ENCODE measurements at places on chromosomes 12 and 14.

DNA sequence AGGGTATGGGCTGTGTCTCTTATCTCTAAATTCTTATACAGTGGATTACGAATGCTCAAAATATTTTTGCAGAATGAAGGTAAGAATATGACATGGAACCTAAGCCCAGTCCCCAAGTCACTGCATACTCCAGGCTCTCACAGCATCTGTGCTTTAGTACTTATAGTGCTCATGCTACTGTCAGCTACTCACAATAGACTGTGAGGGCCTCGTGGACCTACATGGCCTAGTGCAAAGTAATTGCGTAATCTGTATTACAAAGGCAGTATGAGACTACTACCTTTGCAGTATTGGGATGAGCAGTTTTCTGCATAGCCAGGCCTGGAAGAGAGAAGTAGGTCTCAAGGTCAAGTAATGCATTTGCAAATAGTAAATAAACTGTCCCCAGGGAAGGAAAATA, 27.9 kb downstream of the VWF start:
- DNase-seq = no peak

DNA sequence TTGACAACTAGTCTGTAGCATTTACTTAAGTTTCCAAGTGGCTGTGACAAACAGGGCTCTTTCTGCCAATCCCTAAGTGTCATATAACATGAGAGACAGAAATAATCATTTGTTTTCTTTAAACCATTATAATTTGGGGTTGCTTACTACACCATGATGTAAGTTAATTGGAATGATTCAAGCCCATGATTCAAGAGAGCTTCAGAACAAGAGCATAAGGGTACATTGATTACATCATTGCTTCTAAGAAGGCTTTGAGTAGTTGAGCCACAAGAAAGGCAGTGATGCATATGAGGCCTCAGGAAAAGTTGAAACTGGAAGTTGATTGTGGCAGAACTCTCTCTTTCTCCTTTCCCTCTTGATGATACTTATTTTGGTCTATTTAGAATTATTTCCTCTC, 444.0 kb downstream of the CCER1 start:
- no peak for DNase-seq

DNA sequence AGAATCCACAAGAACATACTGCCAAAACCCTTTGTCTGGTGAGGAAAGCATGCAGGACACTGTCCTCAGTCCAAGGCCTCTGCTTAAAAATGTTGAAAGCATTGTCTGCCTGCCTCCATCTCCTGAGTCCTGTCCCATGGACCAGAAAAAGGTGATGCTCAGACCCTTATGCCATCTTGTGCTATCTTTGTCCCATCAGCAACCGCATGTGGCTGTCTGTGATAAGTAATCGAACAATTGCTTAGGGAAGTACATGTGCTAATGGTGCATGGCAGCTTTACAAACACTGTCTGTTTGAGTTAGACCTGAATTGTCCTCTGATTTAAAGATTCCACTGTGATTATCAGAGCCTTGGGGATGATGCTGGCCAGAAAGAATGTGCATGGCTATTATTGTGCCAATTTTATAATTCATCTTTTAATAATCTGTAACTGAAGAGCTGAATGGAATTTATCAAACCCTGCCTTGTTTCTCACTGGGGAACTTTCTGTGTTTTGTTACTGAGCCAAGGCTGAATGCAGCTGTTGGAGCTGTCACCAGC, 177.5 kb downstream of the DACT1 start:
- DNase-seq = no peak

GRCh38 chr14:61033054-61033453, 52.0 kb downstream of the SLC38A6 start:
- no peak for DNase-seq

DNA sequence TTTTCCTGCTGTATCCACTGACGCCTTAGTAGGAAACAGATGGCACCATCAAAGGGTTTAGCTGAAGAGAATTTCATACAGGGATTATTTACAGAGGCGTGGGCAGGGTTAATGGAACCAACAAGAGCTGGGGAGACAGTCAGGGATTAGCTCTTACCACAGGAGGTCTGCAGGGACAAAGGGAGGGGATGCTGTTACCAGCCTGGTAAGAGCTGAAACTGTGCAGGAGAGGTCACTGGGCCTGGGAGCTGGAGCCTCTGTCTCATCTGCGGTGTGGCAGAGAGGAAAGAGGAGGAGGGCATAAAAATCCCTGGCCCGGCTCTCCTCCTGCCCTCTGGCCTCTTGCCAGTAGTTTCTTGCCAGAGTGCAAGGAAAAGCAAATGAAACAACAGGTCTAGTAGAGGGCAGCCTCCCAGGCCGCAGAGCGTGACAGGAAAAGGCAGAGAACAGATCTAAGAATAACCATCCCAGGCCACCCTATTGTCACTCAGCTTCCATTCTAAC, 18.9 kb upstream of the POC1B start:
- no peak for DNase-seq

GRCh38 chr12:53551889-53552291, 44.6 kb upstream of the NPFF start:
- DNase-seq = no peak

GRCh38 chr12:50533971-50534370, 29.2 kb downstream of the DIP2B start:
- no peak for DNase-seq

DNA sequence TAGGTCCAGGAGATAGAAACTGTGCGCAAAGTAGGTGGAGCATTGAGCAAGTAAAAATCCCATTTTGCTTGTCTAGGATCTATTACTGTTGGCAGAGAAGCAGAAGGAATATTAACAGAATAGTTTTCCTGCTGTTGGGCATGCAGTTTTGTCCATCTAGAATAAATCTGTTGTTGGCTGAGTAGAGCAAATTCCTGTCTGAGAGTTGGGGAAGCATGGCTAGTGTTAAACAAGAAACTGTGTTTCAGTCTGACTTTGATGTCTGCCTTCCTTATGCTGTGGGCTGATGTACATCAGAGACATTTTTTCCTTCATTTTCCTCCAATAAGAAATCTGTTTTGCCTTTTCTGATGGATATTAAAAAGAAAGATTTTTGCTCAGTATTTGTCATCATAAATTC, 98.2 kb downstream of the RAD52 start:
- no peak for DNase-seq

DNA sequence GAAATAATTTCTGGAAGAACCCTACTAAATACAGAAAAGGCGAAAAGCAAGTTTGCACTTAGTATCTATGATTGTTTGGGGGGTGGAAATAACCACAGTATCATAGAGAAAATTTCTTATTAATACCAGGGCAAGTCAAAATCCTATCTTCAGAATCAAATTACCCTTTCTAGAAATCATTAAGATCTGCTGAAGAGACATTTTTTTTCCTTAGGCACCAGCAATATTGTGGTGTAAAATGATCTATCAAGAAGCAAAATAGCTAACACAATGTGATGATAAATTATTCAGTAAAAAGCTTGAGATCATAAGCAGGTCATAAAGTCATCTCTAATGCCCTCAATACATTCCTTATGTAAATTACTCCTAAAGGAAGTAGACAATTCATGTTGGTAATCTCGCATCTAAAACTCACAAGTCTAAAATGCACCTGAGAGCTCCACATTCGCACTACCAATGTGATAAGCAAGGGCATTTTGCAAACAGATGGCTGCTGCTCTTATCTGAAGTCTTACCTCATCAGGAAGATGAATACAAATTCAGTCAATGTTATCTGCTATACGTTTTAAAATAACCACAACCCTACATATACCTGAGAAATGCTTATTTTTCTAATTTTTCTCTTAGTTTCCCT, 14.6 kb downstream of the HEATR5A start:
- no peak for DNase-seq

- peak; percentile 94 for DNase-seq
Observed at GRCh38 chr12:124518051-124518932, 49.1 kb downstream of the NCOR2 start.

- no peak for DNase-seq
Observed at GRCh38 chr12:105946493-105946901, 192.3 kb downstream of the NUAK1 start.

GRCh38 chr12:47939009-47939601, 24.3 kb upstream of the TMEM106C start:
- DNase-seq = no peak

DNA sequence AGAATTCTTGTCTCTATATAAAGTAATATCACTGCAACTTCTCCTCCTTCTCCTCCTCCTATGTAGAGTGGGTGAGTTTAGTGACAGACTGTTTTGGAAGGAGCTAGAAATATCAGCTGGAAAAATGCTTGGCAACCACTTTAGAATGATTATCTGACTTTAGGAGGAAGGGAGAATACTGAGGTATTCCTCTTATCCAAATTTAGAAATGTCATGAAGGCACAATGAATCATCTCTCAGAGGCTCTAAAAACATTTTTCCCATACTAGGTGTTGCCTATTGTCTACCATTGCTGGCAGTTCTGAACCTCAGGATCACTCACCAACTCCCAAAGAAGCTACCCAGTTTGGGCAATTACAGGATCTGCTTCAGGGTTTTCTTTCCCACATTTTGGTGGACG, 306.6 kb upstream of the ATP2B1 start:
- DNase-seq = no peak

GRCh38 chr12:3891201-3891600, 18.0 kb upstream of the PARP11 start:
- no peak for DNase-seq

- no peak for DNase-seq
Observed at GRCh38 chr14:68539789-68540188, 253.1 kb downstream of the ZFP36L1 start.

DNA sequence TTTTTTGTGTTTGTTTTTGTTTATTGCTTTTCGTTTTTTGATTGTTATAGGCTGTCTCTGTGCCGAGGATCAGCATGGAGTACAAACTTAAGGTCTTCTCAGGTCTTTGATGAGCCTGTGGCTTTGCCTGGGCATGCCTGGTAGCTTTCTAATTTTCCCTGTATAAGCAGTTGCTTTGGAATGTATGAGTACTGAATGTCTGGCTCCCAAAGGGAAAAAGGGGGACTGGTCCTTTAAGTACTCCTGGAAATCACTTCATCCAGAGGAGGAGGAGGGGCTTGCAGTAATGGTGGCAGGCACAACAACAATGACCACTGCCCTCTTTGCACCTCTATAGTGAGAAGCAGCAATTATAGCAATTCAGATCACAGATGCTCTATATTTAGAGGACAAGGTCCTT, 67.6 kb upstream of the TTC7B start:
- DNase-seq = no peak

GRCh38 chr12:96701856-96702255, 205.2 kb upstream of the NEDD1 start:
- no peak for DNase-seq

GRCh38 chr12:57134949-57135348, 6.7 kb downstream of the LRP1 start:
- DNase-seq = no peak

GRCh38 chr14:58048219-58048618, 103.8 kb downstream of the ARMH4 start:
- no peak for DNase-seq

DNA sequence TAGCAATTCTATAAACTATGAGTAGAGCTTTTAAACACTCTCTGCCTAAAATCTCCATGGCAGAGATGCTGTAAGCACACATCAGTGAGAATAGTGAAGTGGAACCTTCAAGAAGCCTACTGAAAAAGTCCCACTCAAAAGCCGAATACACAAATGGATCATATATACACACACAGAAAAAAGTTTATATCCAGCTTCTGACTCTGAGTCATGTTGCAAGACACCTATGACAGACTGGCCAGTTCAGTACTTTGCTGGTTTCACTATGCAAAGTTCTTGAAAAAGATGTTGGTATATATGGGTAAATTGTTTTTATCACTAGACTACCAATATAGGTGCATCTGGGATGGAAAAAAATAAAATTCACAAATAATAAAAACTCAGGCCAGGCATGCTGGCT, 126.1 kb downstream of the KCNK10 start:
- no peak for DNase-seq

- DNase-seq = no peak
Observed at GRCh38 chr12:104957719-104958000, 430 bp downstream of the SLC41A2 start.

DNA sequence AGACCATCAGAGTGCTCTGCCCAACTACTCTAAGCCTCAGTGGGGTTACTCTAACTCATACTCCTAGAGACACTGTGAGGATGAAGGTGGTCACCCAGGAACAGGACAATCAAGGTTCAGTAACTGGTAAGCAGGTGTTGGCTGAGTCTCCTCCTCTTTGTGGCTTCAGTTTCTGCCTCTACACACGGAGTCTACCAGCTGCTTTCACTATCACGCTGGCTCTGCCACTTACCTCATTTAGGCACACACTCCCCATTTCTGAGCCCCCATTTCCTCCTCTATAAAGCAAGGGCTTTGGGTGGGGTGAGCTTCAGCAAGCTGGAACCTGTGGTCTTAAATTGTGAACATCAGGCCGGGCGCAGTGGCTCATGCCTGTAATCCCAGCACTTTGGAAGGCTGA, 7.3 kb upstream of the TCHP start:
- no peak for DNase-seq

DNA sequence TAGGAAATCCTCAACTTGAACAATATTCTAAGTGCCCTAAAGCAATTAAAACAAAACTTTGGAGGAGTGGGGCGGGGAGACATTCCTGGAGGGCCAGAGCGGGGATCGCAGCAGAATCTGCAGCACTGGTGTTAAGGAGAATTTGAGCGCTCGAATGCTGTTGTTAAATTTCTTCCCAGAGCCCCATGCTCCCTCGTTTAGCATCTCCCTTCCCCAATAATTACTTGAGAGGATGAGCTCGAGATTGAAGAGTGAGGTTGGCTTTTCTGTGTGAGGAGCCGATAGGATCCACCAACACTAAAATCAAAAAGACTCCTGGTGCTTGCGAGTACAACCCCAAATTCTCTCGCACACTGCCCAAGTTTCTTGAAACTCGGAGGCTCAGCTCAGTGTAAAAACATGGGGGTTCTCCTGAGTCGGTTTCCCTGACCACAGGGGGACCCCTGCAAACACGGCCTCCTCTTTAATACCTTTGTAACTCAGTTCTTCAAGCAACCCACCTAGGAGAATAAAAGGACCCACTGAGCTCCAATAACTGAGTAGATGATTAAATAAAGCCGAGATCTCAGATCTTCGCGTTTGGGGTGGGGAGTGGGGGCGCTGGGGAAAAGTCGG, 10.2 kb upstream of the FOXG1 start:
- no peak for DNase-seq

DNA sequence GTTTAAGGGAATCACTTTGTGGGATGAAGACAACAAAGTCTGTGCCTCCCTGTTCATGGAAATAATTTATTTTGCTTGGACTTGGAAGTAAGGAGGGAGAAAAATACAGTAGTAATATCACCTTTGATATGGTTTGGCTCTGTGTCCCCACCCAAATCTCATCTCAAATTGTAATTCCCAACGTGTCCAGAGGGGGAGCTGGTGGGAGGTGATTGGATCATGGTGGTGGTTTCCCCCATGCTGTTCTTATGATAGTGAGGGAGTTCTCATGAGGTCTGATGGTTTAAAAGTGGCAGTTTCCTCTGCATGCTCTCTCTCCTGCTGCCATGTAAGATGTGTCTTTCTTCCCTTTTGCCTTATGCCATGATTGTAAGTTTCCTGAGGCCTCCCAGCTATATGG, 460.7 kb downstream of the NOVA1 start:
- no peak for DNase-seq

DNA sequence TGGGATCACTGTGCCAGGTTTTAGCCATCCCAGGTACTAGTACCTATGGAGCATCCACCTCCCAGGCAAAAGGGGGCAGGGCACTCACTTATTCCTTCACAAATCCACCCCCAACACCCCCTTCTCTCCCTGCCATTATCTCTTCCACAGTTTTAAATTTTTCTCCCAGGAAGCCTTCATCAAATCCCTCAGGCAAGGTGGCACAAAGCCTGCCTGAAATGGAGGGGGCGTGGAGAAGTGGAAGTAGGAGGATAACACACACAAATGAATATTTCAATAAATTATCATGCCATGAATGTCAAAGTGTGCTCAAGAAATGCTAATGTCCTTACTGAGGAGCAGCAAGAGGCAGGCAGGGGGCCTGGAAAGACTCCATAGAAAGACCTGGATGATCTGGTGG, 4.7 kb upstream of the CHST11 start:
- no peak for DNase-seq
